Esophagus squamous epithelium (tissue), 5 donors: ENCODE measurements at places on chromosomes 6 and 20.

DNA sequence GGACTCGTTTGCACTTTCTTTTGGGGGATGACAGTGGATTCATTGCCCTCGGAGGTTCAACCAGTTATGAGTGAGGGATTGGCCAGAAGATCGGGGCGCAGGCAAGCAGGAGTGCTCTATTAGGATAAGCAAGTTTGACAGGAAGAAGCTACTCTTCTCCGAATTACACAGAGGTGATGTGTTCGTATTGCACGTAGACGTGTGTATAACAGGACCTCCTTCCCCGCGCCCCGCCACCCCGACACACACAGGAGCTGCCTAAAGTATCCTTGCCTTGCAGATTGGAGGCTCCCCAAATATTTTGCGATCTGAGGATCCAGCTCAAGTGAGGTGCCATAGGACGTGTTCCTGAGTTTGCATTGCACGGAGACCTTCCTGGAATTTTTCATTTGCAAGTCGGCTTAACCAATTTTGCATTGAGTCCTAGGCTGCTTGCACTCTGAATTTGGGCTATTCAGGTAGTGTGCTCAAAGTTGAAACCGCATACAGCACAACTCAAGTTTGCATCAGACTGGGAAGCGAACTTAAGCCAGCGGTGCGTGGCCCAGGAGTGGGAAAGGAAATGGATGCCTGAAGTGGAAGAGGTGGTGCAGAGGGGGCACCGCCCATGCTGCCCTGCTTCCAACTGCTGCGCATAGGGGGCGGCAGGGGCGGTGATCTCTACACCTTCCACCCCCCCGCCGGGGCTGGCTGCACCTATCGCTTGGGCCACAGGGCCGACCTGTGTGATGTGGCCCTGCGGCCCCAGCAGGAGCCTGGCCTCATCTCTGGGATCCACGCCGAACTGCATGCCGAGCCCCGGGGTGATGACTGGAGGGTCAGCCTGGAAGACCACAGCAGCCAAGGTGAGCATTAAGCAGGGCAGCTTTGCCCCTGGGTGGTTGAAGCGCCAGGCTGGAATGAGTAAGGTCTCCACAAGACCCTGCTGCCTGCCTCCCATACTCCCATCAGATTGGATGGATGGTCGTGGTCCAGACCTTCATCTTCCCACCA lies 770 bp downstream of the TCF19 start:
- no peak for DNase-seq

- no peak for DNase-seq
Observed at GRCh38 chr6:135094403-135094821, 39.8 kb upstream of the HBS1L start.

DNA sequence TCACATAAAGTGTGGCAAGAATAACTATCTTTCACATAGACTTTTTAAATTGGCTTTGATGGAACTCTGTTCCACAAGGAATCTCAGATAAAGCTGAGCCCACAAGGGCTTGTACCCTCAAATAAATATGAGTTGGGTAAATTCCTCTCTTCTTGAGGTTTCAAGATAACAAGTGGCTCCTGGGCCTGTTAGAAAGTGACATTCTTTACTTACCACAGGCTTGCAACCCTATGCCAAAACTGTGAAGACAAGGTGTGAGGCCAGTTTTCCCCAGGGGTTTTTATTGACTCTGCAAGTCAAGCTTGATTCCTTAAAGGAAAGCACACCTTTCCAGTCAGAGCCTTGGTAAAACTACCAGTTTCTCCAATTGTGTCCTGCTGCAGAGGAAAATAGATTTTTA lies 664.8 kb upstream of the GJE1 start:
- DNase-seq = no peak

GRCh38 chr6:87431263-87431662 lies 23.5 kb downstream of the CFAP206 start:
- no peak for DNase-seq

DNA sequence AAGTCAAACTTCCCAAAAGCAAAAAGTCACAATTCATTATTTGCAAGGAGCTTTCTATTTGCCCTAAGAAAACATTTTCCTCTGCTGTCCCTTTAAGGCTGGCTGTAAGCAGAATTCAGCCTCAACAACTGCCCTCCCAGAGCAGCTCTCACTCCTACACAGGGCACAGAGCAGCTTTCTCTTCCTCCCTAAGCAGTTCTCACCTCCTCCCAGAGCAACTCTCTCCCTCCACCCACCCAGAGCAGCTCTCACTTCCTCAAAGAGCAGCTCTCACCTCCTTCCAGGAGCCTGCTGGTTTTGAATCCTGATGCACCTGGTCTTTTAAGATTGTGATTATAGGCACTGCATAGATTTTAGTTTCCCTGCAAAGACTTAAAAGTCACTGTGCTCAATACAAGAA lies 120.6 kb upstream of the TMEM181 start:
- no peak for DNase-seq

DNA sequence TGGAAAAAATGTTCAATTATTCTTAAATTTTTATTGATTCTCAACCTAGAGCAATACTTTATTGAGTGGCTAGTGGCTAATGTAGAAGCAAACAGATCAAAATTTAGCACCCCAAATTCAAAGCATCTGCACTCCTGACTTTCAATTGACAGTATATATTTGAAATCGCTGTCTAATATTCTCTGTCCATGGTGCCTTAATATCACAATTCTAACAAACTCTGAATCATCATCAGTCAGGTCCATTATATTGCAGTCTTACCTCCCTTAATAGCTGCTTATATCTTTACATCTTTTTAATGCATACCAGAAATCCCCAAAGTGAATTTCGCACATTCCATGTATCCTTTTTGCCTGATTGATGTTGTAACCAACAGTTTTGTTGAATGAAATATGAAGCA lies 134.9 kb downstream of the THEMIS start:
- no peak for DNase-seq
